ENCODE measurements at places on chromosomes 5 and 9. TPM values are rescaled to one million over a fixed set of nuclear protein-coding genes. Genes with fewer than 3 reads are reported as not detected.

- DNase-seq: no peak
Observed at GRCh38 chr5:22514231-22514630, 338.9 kb downstream of the CDH12 start.

PCDHA11 gene
- polyA plus RNA-seq: 0.08 TPM

DNA sequence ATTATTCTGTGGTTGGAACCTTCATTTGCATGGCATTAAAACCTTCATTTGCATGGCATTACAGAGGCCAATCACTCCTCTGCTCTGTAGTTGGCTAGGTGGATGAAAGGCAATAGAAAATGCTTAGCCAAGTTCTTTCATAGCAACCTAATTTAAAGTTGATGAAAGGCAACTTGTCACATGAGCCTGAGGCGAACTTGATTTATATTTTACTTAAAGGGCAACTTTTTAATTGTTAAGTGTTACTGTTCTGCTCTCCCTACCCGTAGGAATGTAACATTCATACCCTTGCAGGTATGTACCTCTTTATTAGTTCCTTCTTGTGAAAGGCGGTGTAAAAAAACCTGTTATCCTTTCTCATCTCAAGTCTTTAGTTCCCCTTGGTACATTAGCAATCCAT, 7.9 kb upstream of the ERMP1 start:
- no peak for DNase-seq

DNA sequence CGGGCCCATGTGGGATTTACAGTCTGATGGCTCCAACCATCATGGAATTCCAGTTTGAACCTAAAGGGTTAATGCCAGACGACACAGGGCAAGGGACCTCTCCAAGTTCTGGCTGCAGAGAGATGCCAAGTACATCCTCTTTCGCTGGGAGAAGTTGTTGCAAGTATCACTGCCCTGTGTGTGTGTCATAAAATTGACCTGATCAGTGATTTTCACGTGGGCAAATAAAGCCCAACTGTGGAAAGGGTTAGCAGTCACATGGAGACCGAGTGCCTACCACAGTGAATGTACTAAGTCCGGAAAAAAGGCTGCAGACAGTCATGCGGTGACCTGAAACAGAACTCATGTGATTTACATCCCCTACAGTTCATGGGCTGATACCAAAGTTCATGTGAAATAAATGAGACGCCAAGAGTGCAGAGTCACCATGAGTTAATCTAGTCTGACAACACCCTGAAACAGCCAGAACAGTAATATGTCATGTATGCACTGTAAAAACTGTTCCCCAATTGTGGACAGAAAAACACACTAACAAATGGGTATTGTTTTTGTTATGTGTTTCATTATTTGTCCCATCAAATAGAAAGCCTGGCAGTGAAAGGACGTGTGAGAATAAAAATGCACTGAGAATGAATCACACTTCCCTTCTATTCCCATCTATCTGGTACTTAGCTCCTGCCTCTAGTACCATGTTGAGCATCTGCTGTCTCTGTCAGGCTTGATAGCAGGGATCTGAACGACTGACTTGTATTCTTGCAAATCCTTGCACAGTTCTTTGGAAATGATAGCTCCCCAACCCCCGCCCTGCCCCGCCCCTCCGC, 115.7 kb downstream of the SUSD1 start:
- no peak for DNase-seq

DNA sequence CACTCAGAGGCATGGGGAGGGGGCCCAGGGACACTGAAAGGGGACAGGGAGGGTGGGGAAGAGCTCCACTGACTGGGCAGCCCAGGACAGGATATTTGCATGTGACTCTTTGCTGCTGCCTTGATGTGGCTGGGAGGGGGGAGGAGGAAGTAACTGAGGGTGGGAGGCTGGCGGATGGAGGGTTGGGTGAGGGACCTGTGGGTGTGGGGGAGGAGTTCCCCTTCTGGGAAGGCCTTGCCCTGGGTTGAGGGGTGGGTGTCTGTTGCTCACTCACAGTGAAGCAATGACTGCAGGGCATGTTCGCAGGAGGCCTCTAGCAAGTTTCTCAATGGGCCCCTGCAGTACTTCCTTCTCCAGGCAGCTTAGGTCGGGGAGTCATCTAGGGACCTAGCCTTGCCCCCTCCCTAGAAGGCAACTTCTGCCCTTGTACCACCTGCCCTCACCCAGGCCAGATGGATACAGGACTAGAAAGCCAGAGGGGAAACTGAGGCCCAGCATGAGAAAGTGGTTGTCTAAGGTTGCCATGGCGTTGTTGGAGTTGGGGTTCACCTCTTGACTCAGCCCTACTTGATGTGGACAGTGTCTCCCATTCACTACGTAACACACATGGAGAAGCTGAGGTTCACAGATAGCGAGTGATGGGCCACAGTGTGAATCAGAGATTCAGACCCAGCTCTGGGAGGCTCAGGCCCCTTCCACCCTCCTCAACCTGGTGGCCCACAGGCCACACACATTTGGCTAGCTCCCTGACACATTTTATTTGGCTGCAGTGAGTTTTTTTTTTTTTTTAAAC, 3.0 kb downstream of the GRK6 start:
- no peak for DNase-seq

GRCh38 chr9:69004836-69005235, 9.1 kb downstream of the PRKACG start:
- no peak for DNase-seq

DNA sequence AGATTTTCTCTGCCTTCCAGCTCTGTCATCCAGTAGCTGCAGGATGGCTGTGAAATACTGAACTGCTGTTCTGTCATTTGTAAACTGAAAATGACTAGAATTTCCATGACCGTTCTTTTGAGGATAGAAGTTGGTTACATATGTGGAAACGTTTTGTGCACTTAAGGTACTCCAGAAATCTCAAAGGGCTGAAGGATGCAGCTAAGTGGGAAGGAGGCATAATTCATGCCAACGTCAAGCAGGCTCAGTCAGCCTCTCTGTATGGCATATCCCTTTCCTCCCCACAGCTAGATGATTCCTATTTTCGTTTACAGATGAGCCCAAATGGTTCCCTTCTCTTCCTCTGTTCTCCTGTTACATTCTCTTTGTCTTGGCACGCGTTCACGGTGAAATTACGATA, 257.6 kb downstream of the FBXL7 start:
- no peak for DNase-seq

SLC36A2 gene
- 0.34 TPM for polyA plus RNA-seq

PCDHB12 gene
- polyA plus RNA-seq: not detected

GRCh38 chr9:112546149-112547012, 59.8 kb downstream of the KIAA1958 start:
- DNase-seq: no peak

DNA sequence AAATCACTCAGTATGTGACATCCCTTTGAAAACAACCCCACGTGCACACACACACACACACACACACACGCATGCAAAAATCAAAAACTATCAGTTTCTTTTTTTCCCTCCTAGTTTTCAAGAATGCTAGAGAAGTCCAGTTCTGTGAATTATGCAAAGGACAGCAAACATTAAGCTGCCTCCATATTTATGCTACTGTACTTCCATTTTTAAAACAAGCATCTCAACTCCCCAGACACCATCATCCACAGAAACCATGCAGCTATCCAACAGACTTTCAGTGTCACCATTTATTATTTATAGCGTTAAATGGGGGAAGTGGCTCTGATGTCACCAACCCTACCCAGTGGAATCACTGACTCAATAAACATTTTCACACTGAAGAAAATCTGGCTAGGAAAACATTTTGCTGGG, 1.6 kb downstream of the FBXW11 start:
- peak; percentile 14 for DNase-seq

DNA sequence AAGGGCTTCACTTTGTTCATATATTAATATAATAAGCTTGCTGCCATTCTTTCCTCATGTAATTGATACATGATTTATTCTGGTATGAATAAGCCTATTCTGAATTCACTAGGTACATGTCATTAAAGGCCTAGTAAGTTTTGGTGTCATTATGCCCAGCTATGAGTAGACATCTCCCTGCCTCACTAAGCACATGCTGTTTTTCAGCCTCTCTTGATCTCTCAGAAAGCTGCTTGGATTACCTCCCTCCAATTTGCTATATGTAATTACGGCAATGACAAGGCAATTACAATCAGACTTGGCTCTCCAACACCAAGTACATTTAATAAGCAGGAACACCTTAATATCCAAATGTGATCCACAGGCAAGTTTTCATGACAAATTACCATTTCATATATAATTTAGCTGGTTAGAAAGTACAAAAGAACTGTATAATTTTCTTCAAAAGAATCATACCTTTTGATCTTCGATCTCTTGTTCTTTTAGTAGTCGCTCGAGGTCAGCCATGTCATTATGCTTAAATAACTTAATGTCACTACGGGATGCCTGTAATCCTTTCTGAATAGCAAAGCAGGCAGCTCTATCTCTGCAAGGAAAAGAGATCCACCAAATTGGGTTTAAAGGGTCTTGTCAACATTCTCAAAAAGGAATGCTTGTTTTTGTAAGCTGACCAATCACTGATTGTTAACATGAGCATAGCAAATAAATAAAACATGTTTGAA, 56.3 kb downstream of the SPTLC1 start:
- DNase-seq: no peak

DNA sequence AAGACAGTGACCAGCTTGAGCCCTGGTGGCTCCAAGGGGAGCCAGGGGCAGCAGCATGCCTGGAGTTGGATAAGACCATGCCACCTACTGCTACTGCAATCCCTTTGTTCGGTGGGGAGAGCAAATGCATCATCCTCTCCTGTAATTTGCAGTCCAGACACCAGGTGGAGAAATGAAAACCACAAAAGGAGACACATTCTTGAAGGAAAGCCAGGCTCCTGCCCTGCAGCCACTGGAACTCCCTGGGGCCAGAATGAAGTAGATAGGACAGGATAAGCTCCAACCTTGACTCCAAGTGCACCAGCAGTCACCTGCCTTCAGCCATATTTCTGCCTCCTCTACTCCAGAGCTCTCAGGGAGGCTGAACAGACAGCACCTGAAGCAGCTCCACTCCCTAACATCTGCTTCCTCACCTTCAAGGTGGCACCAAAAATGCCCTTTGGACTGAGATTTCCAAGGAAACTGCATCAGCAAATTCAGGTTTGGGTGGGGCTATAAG, 65.1 kb upstream of the IQGAP2 start:
- no peak for DNase-seq

DNA sequence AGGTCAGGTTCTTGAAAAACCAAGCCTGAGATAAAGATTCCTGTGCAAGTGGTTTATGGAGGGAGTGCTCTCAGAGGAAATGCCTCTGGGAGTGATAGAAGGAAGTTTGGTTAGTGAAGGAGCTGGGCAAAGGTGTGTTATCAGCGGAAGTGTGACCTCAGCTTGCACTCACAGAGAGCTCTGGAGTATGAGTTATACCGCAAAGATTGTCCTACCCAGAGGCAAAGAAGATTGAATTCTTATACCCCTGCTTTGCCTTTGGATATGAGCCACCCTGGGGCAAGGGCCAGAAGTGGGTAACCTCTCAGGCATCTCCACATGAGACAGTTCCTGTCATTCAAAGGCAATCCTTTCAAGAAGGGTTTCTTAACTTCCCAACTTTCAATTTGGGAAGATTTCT, 145.6 kb downstream of the MUSK start:
- DNase-seq: no peak

DNA sequence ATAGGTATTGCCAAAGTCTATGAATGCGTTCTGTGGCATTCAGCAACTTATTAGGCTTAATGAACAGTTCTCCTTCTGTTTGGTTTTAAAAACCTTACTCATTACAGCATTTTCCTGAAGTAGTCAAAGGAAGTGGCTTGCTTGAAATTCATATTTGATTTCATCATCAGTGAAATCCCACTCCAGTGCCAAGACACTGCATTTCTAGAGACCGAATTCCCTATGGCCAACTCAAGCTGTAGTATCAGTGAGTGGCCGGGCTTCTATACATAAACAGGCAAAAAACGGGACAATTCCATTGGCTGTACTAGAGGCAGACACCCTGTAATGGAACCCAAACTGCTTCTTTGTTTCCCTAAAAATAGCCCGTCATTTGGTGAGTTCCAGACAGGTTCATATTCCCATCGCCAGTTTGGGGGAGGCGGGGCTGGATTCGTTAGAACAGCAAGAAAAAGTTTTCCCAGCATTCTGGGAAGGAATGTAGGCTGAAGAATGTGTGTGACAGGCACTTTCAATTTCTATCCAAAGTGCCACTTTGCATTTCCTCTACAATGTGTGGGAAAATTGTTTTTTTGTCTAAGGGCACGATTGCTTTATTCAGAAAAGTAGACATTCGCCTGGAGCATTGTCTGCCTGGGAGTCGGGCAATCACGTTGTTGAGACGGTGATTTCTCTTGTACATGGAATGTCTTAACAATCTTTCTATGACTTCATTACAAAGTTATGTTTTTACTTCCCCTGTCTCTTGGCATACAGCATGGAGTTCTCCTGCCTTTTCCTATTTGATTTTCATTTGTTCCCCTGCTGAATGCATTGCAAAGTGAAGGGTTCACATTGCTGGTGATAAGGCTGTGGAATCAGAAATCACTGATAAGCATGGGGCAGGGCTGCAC, 141.8 kb upstream of the MAST4 start:
- DNase-seq: no peak

SURF2 gene
- polyA plus RNA-seq: 9.3 TPM

DNA sequence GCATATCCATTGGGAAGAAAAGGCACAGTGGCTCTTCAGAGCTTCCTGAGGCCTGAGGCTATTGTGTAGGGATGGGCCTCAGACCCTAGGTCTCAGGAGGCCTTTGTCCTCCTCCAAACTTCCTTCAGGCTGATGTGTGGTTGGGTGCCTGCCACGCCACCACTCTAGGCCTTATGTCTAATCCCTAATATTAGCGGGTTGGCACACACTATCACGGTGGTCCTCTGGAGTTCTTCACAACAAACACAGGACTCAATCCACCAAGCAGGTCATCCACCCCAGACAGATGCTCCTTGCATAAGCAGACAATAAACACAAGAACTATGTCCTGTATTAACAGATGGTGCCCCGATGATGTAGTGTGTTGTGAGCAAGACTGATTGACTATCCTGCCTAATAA, 31.0 kb upstream of the FSTL4 start:
- no peak for DNase-seq

- DNase-seq: no peak
Observed at GRCh38 chr5:152623951-152624350, 218.9 kb upstream of the NMUR2 start.

GRCh38 chr5:149807614-149808013, 77.5 kb downstream of the PPARGC1B start:
- DNase-seq: no peak

DNA sequence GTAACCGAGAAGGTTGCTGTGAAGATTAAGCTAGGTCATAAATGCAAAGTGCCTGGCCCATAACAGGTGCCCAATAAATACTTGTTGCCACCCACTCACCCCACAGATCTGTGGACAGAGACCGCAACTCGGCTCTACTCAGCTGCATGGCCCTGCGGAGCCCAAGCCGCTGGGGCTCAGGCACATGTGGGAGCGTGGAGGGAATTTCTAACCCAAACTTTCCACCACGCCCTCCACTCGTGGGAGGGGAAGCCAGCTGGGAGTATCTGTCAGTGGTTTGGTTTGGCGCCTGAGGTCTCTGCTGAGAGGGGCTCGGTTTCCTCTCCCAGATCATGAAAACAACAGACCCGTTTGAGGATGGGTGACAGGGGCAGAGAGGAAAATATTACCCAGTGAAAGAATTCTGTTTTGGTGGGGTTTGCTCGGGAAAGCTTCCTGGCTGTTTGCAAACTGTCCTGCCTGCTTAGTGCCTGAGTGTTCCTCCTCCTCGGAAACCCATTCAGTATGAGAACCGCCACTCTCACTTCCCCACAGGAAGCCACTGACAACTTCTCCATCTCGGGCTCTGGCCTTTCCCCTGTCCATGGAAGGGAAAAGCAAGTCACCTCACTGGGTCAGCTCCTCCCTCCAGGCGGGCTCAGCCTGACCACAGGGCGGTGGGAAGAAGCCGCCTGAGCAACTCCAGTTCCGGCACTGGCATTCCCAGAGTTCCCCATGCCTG, 60.1 kb downstream of the RGS3 start:
- no peak for DNase-seq

GRCh38 chr5:128674837-128675446, 136.9 kb upstream of the FBN2 start:
- no peak for DNase-seq

SCGB3A1 gene
- polyA plus RNA-seq: not detected

All from muscle of arm (tissue), 14 donors.